ENCODE measurements at places on chromosomes 3 and 15.

DNA sequence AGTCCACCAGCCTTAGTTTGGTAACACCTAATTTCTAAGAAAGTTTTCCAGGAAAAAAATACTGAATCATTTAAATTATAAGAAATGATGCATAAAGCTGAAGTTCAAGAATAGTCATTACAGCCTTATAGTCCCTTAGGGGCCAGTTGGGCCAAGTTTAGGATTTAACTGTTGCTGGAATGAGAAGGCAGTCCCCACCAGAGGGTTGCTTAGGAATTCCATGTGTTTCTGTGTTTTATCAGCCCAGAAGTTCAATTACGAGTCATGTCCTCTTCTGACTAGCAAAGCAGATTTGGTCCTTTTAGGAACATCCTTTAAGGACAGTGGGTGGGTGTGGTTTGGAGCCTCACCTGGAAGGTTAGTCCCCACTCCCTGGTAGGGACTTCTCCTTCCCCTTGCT, 57.0 kb upstream of the NR2E3 start:
- no peak for DNase-seq

DNA sequence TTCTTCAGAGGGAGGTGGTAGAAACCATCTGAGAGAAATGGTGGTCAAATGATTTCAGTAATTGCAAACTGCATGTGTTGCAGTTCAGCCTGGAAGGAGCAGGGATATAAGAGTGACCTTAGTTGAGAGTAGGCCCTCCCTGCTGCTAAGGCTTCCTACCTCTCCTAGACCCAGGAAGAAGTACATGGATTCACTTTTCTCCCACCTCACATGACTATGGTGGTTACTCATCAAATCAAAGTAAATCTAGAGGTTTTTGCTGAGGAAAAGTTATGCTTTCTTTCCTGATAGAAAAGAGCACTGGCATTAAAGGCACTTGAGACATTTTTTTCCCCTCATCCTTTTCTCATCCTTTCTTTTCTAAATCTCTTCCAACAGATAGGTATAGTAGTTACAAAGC, 43.2 kb upstream of the LEKR1 start:
- no peak for DNase-seq

DNA sequence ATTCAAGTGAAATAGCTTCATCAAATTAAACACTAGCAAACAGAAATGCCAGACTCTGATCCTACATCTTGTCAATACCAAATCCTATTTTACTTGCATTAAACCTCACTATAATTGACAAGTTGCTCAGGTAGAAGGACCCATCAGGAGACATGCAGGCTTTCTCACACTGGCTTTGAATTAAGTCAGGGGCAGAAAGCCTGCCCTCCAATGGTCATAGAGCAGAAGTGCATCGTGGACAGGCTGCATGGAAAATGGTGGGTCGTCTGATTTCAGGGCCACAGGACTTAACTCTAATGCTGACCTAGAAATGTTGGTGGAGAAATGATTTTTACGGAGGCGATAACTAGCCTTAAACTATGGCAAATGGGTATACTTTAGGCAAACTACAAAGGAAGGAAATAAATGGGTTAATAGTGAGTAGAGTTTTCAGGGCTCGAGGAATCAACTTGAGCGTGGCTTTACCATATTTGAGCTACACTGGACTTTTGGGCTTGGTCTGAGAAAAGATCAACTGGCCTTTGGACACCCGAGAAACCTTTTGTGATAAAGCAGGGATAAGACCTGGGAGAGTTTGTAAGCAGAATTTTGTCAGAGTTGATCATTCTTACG, 283.9 kb downstream of the GRM7 start:
- DNase-seq, result no peak

- DNase-seq, result no peak
Measured at GRCh38 chr3:169848741-169849140, 21.0 kb downstream of the LRRC31 start.

DNA sequence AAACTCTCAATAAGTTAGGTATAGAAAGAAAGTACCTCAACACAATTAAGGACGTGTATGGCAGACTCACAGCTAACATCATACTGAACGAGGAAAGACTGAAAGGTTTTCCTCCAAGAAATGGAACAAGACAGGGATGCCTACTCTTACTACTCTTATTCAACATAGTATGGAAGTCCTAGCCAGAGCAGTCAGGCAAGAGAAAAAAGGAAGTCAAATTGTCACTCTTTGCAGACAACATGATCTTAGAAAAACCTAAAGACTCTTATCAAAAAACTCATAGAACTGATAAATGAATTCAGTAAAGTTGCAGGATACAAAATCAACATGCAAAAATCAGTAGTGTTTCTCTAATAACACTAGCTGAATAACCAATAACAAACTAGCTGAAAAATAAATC, 96.0 kb downstream of the C3orf70 start:
- DNase-seq, result no peak

GRCh38 chr3:56795829-56796185, 5.9 kb downstream of the ARHGEF3 start:
- no peak for DNase-seq

DNA sequence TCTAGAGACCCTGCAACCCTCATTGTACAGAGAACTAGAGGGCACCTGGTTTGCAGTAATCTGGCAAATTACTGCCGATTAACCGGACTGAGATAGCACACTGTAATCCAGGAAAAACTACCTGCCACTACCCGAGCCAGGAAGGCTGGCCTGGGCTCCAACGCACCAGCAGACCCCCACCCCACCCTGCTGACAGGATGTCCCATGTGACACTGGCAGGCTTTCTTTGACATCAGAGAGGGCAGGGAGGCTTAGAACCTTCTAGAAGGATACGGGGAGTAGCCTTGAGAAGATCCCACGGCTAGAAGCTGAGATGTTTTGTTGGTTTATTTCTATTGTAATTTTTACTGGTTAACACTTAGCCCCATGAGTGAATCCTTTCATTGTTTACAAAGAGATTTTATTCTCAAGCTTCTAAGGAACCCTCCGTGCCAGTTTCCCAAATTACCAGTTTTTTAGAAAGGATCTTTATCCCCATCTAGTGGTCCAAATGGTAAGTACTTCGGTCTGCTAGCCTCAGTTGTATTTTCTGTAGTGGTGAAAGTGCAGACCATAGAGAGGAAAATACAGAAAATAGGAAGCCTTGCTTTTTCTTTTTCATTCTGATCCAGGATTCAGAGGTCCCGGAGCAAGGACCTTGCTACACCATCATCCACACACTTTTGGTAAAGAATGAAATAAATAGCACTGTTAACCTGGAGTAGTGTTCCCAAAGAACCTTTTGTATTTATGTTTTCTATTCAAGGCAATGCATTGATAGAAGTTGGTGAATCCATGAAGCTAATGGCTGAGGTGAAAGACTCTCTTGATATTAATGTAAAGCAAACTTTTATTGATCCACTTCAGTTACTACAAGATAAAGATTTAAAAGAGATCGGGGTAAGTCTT, 81.9 kb upstream of the ADAMTSL3 start:
- no peak for DNase-seq

DNA sequence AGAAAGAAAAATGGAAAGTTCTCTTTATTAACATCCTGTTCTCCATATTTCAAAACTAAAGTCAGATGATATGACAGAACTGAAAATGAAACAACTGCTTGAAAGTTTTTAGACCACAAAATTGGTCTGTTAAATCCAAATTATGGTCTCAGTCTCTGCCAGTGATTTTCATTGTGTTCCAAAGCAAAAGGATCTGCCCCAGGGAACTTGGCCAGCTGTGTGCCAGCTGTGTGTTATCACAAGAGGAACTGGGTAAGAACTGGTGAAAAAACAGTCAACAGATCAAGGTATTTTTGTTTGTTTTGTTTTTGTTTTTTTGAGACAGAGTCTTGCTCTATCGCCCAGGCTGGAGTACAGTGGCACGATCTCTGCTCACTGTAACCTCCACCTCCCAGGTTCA, 323.3 kb downstream of the CTNNB1 start:
- no peak for DNase-seq

All from substantia nigra (tissue), 51 donors.